Peyer's patch (tissue), 4 donors: ENCODE measurements at places on chromosomes 6 and 20.

DNA sequence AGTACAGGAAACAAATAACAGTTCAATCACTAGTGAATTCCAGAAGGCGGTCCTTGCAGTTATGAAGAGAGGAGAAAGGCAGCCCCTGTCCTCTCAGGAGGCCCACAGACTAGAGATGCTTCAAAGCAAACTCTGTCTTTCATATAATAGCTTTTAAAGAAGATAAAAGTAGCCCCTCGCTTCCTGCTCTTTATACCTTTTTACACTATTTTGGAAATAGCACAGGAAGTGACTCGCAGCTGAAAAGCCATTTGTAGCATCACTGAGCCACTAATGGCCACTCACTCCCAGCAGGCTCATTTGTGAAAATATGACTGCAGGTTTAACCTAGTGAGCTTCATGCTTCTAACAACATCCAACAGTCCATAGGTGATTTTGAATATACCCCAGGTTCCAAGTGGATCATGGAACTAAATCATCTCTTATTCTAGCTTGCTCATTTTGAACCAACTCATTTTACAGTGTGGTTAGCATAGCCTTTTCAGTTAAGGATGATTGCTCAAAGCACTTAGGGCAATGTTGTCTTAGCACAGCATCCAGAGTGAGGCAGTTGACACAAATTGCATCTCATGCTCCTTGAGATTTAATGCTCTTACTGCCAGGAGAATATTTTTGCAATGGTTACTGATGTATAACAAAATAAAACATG lies 136.0 kb upstream of the NRSN1 start:
- no peak for DNase-seq

- DNase-seq: peak; percentile 46
Observed at GRCh38 chr20:45970646-45971424, 1.2 kb downstream of the ZNF335 start.

DNA sequence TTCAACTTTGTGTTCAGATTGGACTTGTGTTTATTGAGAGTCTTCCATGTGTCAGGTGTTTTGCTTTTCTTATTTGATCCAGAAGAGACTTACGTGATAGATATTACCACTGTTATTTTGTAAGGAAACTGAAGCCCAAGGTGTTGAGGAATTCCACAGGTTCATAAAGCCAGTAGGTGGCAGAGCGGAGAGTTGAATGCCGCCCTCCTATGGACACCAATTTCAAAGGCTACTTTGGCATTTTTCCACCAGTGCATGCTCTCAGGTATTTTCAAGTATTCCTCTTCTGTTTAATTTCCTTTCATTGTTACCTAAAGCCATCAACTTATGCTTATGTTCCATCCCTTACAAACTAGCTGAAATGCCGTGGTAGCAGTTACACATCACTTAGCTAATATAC lies 14.0 kb upstream of the COL10A1 start:
- DNase-seq: no peak

GRCh38 chr6:127582777-127583462 lies 5.9 kb downstream of the C6orf58 start:
- DNase-seq: no peak

GRCh38 chr6:25121186-25121585 lies 158.0 kb upstream of the CARMIL1 start:
- DNase-seq: no peak

DNA sequence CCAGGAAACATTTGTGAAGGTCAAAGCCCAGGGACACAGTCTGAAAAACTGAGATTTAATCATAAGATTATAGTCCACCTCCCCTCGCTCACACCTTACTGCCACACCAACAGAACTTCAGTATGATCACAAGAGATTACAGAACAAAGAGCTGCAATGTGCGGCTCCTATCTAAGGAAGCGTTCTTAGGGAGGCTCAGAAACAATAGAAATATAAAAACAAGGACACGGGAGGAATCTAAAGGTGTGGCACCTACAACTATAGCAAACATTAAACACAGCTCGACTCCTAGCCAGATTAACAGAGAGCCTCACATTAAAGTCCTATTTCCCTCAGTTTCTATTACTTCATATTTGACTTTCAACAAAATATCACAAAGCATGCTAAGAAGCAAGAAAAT lies 40.4 kb upstream of the THEMIS start:
- no peak for DNase-seq

DNA sequence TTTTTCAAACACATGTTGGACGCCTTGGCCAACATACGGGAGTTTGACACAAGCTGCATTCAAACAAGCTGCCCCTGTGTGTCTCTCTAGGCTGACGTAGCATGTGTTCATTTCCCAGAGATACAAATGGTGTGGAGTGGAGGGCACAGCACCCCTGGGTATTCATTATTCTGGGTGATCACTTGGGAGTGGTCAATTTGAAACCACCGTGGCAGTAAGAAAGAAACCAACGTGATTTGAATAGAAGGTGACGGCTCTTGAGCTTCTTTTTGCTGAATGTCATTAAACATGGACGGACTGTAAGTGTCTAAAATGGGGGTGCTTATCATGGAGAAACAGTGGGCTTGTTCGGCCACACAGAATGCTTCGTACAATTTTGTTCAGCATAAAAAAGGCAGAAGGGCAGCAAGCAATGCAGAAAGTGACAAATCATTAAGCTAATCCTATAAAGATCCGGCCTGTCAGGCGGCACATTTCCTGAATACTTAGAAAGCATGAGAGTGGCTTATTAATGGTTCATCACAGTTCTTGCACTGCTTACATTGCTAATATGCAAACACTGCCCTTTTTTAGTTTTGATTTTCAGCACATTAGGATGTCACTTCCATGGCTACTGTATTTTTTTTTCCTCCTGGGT lies 1261.9 kb upstream of the CITED2 start:
- DNase-seq: no peak

DNA sequence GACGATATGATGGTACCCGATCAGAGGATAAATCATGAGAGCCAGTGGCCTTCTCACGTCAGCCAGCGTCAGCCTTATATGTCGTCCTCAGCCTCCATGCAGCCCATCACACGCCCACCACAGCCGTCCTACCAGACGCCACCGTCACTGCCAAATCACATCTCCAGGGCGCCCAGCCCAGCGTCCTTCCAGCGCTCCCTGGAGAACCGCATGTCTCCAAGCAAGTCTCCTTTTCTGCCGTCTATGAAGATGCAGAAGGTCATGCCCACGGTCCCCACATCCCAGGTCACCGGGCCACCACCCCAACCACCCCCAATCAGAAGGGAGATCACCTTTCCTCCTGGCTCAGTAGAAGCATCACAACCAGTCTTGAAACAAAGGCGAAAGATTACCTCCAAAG lies 122.2 kb downstream of the TMEM242 start:
- no peak for DNase-seq
